Aorta (tissue), 5 donors: ENCODE measurements at places on chromosomes 1 and 21. TPM values are rescaled to one million over a fixed set of nuclear protein-coding genes. Genes with fewer than 3 reads are reported as not detected.

The SAMD13 gene
- polyA plus RNA-seq = 3.1 TPM

The ADGRL2 gene
- polyA plus RNA-seq = 5.6 TPM

The CCDC185 gene
- polyA plus RNA-seq = not detected

The TFAP2E gene
- polyA plus RNA-seq = 1.1 TPM

The ESRRG gene
- polyA plus RNA-seq = 1.3 TPM

The ANKRD35 gene
- 23.6 TPM for polyA plus RNA-seq

The RAB3GAP2 gene
- polyA plus RNA-seq = 9.1 TPM
